ENCODE measurements at places on chromosomes 2 and 18.

DNA sequence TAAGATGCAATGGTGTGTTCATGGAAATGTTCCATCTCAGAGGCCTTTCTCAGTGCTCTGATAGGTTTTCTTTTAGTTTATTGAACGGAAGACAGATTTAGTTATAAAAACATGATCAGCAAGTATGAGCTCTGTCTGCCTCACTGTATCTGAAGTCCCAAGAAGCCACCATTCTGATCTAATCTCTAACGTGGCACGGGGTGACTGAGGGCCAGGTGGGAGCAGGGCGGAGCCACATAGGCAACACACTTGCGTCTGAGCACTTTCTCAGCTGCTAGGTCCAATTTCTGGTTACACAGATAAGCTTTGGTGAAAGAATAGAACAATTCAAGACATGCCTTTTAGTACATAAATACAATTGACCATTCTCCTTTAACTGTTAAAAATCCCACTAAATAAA lies 60.4 kb downstream of the SNTG2 start:
- no peak for DNase-seq

- DNase-seq, result no peak
Measured at GRCh38 chr2:84181927-84182326, 277.2 kb downstream of the SUCLG1 start.

DNA sequence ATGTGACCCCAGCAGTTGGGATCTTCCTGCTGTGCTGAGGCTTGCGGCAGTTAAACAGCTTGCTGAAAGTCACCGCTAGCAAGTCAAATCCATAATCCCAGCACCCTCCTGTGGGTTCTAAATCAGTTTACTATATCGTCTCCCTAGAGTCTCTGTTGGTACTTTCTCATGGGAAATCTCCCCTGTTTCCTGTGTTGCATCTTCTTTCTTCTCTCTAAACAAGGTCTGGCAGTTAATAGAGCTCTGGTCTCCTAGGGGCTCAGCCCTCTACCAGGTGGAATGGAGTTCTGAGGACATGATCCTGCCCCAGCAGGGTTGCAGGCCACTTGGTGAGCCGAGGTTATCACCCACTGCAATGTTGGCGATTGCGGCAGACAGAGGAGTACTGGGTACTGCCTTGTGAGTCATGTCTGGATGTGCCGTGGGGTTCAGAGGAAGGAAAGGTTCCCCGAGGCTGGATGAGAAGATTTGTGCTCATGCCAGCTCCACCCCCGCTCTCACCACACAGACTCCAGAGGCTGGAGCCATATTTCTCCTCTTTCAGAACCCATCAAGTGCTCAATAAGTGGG lies 59.4 kb upstream of the SIX2 start:
- DNase-seq, result no peak

DNA sequence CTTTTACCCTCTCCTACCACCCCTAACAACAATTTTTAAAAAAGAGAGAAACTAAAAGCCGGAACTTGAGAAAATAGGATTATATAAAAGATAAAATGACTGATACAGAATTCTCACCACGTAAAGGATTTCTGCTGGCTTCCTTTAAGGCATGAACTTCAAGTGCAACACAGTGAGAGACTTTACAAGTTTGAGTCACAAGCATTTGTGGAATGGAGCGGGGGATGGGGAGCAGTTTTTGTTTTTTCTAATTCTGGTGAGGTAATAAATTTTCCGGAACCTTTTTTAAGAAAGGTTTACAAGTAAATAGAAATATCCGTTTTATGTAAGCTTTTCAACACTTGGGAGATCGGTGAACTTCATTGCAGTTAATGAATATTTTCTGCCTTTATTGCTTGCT lies 1.8 kb upstream of the CDH2 start:
- no peak for DNase-seq

DNA sequence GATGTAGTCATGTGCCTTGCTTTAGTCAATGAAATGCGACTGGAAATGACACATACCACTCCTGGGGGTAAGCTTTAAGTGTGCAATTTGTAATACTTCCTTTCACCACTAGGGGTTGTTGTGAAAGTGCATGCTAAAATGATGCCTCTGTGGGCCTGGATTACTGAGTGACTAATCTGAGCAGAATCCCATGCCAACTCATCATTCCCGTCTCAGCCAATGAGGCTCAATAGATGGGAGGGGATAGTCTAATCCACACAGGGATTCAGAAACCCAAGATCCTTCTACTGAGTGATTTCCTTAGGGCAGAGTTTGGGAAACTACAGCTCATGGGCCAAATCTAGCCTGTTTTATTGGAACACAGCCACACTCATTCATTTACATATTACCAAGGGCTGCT lies 54.0 kb downstream of the HRH4 start:
- peak; percentile 6 for DNase-seq

- DNase-seq, result no peak
Measured at GRCh38 chr2:88057437-88057844, 1.9 kb upstream of the KRCC1 start.

DNA sequence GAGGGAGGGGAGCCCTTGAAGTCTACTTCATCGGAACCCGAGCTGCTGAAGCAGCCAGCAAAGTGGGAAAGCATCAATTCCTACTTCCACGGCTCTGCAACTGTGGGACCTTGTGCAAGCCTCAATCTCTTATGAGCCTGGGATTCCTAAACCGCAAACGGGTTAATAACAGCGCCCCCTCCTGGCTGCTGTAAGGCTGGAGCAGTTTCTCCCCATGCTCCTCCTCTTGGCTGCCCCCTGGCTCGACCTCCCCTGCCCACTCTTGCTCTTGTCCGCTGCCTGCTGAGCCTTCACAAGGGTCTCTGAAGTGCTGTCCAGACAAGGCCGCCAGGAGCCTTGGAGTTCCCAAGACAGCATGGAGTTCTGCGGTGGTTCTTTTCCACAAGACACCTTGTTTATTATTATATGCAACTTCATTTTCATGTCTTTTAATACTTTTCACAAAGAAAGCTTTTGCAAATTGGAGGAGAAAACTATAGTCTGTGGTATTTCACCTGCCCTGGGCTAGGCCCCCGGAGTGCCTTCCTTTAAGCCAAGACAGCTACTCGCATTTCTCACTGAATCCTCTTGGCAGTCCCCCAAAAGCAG lies 157.2 kb downstream of the DDX1 start:
- DNase-seq, result peak; percentile 40

GRCh38 chr18:48769006-48769636 lies 181.6 kb downstream of the SMAD7 start:
- no peak for DNase-seq

- DNase-seq, result no peak
Measured at GRCh38 chr2:134337631-134338030, 83.8 kb downstream of the MGAT5 start.

DNA sequence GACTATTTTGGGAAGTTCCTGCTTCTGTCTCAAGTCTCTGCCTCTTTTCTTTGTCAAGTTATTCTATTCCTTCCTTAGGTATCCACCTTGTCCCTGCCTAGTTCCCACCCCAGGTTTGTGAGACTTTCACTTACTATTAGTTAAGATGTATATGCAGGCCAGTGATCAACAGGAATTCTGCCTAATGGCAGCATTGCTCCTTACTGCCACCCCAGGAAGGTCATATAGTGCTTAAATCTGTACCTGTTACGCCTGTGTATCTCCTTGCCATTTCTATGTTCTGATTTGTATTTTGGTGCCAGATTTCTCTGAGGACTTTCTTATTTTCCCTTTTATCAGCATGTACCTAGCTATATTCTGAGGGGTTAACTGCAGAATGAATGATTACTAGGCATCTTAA lies 746.0 kb upstream of the TMEFF2 start:
- no peak for DNase-seq

DNA sequence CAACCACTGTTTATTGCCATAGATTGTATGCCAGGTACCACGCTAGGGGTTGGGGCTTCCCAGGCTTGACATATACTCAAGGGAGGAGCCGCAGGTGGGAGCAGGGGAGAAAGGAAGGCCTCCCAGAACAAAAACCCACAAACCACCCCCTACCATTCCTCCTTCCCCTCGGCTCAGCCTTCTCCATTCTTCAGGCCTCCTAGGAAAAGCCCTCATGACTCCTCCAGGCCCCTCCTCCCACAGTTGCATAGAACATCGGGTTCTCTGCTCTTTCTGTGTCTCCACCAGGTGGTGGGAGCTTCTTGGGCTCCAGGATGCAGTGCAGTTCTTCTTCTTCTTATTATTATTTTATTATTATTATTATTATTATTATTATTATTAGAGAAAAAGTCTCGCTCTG lies 80.3 kb downstream of the ZFP36L2 start:
- DNase-seq, result no peak

All from activated CD4-positive, alpha-beta T cell treated with anti-CD3 and anti-CD28 coated beads for 48 hours (primary cell).